WTC11 (cell line): ENCODE measurements at places on chromosomes 11 and 22.

GRCh38 chr22:21646608-21647590 is 4.8 kb downstream of the SDF2L1 start:
- DNase-seq, result peak; percentile 85

GRCh38 chr11:1481861-1482441 is 4.6 kb downstream of the MOB2 start:
- no peak for DNase-seq

- no peak for DNase-seq
These were observed 41.8 kb upstream of the ACCSL start for GRCh38 chr11:44005956-44006355.

- DNase-seq, result no peak
These were observed 25.6 kb downstream of the RNF141 start for GRCh38 chr11:10515418-10515817.

DNA sequence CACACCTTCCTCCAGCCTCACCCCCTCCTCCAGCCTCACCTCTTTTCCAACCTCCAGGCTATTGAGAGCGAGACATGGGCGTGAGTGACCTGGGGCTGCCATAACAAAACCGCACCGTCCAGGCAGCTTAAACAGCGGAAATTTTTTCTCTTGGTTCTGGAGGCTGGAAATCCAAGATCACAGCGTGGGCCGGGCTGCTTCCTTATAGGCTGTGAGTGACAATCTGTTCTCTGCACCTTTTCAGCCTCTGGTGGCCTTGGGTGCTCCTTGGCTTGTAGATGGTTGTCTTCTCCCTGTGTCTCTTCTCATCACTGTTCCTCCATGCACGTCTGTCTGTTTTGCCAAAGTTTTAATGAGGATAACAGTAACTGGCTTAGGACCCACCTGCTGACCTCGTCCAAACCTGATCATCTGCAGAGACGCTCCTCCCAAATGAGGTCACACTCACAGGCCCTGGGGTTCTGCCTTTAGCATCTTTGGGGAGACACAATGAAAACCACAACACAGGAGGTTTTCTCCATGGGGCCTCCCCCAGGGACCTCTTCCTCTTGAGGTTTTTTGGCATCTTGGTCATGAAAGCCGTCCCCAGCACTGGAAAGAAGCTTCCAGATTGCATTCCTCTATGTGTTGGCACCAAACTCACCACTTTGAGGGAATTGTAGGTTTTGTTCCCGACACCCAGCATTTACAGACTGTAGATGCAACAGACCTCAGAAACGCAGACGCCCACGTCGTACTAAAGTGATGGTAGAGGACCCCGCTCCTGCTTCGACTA is 878.1 kb downstream of the BRD1 start:
- no peak for DNase-seq

DNA sequence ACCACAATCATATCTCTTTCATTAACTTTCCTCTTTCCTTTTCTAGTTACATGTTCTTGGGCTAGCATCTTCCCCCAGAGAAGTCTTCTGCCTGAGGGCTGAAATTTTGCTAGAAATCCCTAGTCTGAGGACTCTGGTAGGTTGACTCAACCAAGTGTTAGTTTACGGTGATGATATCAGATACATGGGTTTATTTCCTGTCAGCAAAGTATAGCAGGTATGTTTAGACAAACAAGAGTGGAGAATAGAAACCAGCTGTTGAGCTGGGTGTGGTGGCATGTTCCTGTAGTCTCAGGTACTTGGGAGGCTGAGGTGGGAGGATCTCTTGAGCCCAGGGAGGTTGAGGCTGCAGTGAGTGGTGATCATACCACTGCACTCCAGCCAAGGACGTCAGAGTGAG is 11.2 kb downstream of the FOLR1 start:
- no peak for DNase-seq

GRCh38 chr11:111045407-111045803 is 200.1 kb upstream of the POU2AF2 start:
- no peak for DNase-seq

DNA sequence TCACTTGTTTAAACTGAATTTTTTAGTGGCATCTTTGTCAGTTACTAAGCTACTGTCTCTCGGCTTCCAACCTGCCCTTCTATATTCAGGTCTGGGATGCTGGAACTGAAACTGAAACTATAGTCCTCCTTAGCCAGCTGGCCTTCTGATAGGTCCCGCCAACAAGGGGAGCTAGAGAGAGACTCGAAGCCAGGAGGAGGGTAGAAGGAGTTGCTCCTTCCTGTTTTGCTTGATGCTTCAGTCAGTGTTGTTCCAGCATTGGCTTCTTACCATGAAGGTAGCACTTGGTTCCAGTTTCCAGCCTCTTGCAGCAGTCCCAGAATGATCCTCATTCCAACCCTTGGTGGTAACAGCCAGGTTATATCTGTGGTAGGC is 32.9 kb upstream of the HORMAD2 start:
- DNase-seq, result no peak

DNA sequence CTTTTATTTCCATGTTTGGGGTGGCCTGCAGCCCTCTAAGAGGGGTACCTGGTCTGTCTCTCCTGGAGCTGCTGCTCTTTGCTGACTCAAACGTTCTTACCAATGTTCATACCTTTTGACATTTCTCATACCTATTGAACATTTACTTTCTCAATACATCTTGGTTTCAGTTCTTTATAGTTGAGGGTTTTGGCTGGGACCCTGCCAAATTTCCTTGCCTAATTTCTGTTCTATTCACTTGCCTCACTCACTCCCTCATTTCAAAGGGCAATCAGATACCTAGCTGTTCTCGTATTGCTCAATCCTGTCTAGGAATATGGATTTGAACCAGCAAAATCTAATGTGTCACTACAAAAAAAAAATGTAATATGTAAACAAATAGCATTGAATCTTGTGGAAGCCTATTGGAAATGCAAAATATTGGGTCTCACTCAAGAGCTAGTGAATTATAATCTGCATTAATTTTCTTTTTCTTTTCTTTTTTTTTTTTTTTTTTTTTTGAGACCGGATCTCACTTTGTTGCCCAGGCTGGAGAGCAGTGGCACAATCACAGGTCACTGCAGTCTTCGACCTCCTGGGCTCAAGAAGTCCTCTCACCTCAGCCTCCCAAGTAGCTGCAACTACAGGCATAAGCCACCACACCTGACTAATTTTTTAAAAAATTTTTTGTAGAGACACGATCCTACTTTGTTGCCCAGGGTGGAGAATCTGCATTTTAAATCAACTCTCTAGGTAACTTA is 7.5 kb downstream of the OR6M1 start:
- DNase-seq, result no peak

- DNase-seq, result no peak
These were observed 89.3 kb upstream of the SLC22A12 start for GRCh38 chr11:64501500-64502427.

GRCh38 chr11:105823495-105824033 is 198.5 kb downstream of the MSANTD4 start:
- DNase-seq, result no peak

GRCh38 chr22:35443338-35443737 is 43.4 kb downstream of the MCM5 start:
- DNase-seq, result no peak

GRCh38 chr11:73334384-73335203 is 26.5 kb downstream of the ARHGEF17 start:
- no peak for DNase-seq

DNA sequence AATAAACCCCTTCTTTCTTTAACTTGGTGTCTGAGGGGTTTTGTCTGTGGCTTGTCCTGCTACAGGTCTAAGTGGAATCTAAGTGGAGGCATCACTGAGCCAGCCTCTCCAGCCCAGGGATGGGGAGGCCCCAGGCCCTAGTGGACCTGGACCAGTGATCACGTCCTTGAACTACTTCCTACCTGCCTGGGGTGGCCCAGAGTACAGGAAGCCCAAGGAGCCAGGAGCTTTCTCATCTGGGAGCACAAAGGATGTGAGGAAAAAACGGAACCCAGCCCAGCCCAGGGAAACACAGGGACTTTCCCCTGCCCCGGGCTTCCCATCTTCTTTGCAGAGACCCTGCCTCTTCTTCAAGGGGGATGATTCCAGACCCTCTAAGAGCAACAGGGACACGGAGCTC is 3.5 kb upstream of the CD5 start:
- no peak for DNase-seq

DNA sequence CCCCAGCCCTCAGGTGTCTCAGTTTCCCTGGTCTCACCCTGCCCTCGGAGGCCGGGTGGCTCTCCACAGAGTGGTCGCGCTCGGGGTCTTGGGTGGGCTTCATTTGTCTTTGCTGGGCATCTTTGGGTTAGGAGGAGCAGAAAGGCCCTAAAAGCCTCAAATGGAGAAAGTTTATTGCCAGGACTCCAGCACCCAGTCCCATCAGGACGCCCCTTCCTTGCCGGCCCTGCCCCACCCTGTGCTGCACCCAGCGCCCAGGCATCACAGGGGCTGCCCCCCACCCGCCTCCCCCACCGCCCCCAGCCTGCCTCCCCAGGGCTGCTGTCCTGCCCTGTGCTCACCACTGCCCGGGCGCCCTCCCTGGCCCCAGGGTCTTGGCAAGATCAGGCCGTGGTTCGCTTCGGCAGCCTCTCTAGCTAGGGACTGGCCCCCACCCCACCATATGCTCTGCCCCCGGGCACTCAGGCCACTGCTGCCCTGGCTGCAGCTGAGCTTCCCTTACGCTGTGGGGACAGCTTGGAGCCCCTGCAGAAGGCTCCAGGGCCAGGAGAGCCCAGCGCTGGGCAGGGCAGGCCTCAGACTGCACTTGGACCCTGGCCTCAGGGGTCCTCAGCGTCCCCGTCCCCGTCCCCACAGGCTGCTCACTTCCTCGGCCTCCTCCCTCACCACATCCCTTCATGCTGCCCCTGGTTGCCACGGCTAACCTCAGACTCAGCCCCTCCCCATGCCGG is 31.4 kb downstream of the MOB2 start:
- DNase-seq, result no peak

GRCh38 chr11:23192256-23192655 is 332.0 kb upstream of the CCDC179 start:
- DNase-seq, result no peak

GRCh38 chr22:37498289-37498909 is 12.2 kb upstream of the MFNG start:
- peak; percentile 90 for DNase-seq

DNA sequence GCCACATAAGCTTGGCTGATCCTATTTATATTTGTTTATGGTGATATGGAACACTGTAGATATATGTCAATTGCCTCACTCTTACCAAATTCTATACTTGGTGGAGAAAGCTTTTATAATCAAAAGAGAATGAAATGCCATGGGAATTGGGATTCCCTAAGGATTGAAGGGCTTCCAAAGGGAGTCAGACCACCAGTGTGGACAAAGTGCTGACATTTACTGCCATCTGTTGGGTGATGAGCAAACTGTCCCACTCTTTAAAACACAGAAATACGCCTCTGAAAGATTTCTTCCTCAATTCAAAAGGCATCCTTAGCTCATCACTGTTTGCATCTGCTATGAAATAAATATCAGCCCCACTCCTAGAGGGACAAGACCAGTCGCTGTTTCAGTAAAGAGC is 7.1 kb downstream of the SLC1A2 start:
- DNase-seq, result no peak

- no peak for DNase-seq
These were observed 20.9 kb downstream of the TSKU start for GRCh38 chr11:76803811-76804600.

GRCh38 chr22:36853407-36854099 is 7.3 kb upstream of the NCF4 start:
- peak; percentile 93 for DNase-seq
